T-helper 1 cell treated with Interleukin-12 subunit alpha and Interleukin-12 subunit beta and Interleukin-4 antibody, amounts not matched to agents 30 ng/mL and 1 ng/mL, for 36 hours (primary cell): ENCODE measurements at places on chromosomes 13 and 19. TPM values are rescaled to one million over a fixed set of nuclear protein-coding genes. Genes with fewer than 3 reads are reported as not detected.

The PEG3 gene
- total RNA-seq = not detected in 2 replicates

The ZBTB32 gene
- total RNA-seq = 54.9 and 59.2 TPM in 2 replicates

The C1QTNF9B gene
- not detected in 2 replicates for total RNA-seq

The SLC8A2 gene
- total RNA-seq = 0.12 TPM in 1 of 2 replicates, not detected in the other

The NLRP11 gene
- total RNA-seq = not detected in 2 replicates

The SPRY2 gene
- not detected in 2 replicates for total RNA-seq

The AKT2 gene
- total RNA-seq = 136 and 146 TPM in 2 replicates

The FPR3 gene
- total RNA-seq = not detected in 2 replicates

The MEF2B gene
- 2.8 and 4.2 TPM in 2 replicates for total RNA-seq

The LGALS7B gene
- not detected in 2 replicates for total RNA-seq

The CATSPERD gene
- total RNA-seq = not detected in 2 replicates

The RETN gene
- not detected in 2 replicates for total RNA-seq

The ZNF222 gene
- total RNA-seq = 2.2 and 3.7 TPM in 2 replicates

The INSL3 gene
- total RNA-seq = 11.8 and 13.9 TPM in 2 replicates

The TGFBR3L gene
- total RNA-seq = 4.6 TPM in 2 replicates

The ZNF543 gene
- total RNA-seq = 7.8 and 8.5 TPM in 2 replicates

The OLFM2 gene
- 11.0 and 11.4 TPM in 2 replicates for total RNA-seq

The PGLYRP1 gene
- not detected in 2 replicates for total RNA-seq

The CCDC194 gene
- 4.1 and 4.5 TPM in 2 replicates for total RNA-seq

The ZNF724 gene
- total RNA-seq = 9.2 and 10.1 TPM in 2 replicates

The ZNF285 gene
- 0.05 TPM in 1 of 2 replicates, not detected in the other for total RNA-seq

The SYCN gene
- not detected in 2 replicates for total RNA-seq

The JAK3 gene
- total RNA-seq = 336 and 345 TPM in 2 replicates
